Pancreas (tissue), 10 donors: ENCODE measurements at places on chromosomes 13 and 19. TPM values are rescaled to one million over a fixed set of nuclear protein-coding genes. Genes with fewer than 3 reads are reported as not detected.

CEACAM7 gene
- total RNA-seq = 6.4 TPM

SHC2 gene
- 99.2 TPM for total RNA-seq

DIAPH3 gene
- 0.97 TPM for total RNA-seq

ONECUT3 gene
- total RNA-seq = not detected

OPA3 gene
- total RNA-seq = 6.5 TPM

KLF1 gene
- total RNA-seq = 0.12 TPM

NANOS3 gene
- 1.4 TPM for total RNA-seq

PEG3 gene
- 1.5 TPM for total RNA-seq

LHB gene
- 5.0 TPM for total RNA-seq

SEMA6B gene
- 4.3 TPM for total RNA-seq
